ENCODE measurements at places on chromosomes 6 and 20. TPM values are rescaled to one million over a fixed set of nuclear protein-coding genes. Genes with fewer than 3 reads are reported as not detected.

Gene ISM1
- total RNA-seq: not detected

Gene MOG
- not detected for total RNA-seq

Gene CRISP3
- not detected for total RNA-seq

Gene ENPP5
- not detected for total RNA-seq

Gene PDYN
- total RNA-seq: not detected

Gene MATN4
- not detected for total RNA-seq

Gene CHMP4B
- total RNA-seq: 45.6 TPM

Gene SAPCD1
- 1.6 TPM for total RNA-seq

Gene C6orf132
- total RNA-seq: not detected

Gene GJE1
- not detected for total RNA-seq

Gene BPIFB2
- total RNA-seq: not detected

Gene INSM1
- total RNA-seq: not detected

Gene PRICKLE4
- total RNA-seq: 3.3 TPM

Gene JAG1
- total RNA-seq: 71.8 TPM

Gene MRPS10
- total RNA-seq: 61.3 TPM

Gene OPRL1
- 1.0 TPM for total RNA-seq

Gene MEI4
- not detected for total RNA-seq

Gene KHDC1L
- total RNA-seq: not detected

Gene NKX2-2
- total RNA-seq: not detected

Gene KIF25
- not detected for total RNA-seq

Gene CFAP61
- total RNA-seq: not detected

Gene SAMD3
- not detected for total RNA-seq

Gene SIGLEC1
- not detected for total RNA-seq

Gene MARCKS
- 239 TPM for total RNA-seq

Gene GJA10
- not detected for total RNA-seq

Gene TLDC2
- not detected for total RNA-seq

Gene KCNQ5
- not detected for total RNA-seq

Gene SMIM13
- total RNA-seq: 17.9 TPM

Gene TCF21
- not detected for total RNA-seq

Measured in thoracic aorta endothelial cell (primary cell).